Stimulated activated CD4-positive, alpha-beta T cell treated with anti-CD3 and anti-CD28 coated beads, Interleukin-4, amount 100 ng/mL, for 4 hours (primary cell): ENCODE measurements at places on chromosomes 7 and 10.

GRCh38 chr7:115216652-115217051, 294.8 kb downstream of the MDFIC start:
- no peak for DNase-seq

- no peak for DNase-seq
These were observed 15.1 kb upstream of the ATE1 start for GRCh38 chr10:121942749-121943416.

GRCh38 chr7:35802649-35803048, 1.8 kb downstream of the SEPTIN7 start:
- no peak for DNase-seq

DNA sequence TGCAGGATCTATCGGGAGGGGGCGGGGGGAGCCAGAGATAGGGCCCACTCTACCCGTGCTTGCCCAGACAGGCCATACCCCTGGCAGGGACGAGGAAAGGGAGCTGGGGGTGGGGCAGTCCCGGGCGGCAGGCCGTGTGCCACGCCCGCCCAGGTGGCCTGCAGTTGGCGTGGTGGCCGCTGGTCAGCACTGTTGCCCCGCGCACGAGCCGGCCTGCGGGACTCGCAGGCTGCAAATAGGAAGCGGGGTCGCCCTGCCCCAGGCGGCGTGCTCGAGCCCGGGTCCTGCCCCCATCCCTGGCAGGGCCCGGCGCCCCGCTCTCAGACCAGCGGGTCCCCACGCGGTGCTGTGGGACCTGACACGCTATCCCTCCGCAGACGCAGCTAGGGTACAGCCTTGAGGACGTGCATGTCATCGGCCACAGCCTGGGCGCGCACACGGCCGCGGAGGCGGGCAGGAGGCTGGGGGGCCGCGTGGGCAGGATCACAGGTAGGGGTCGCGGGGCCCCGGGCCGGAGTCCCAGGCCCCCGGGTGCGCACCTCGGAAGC, 6.7 kb downstream of the PNLIPRP2 start:
- DNase-seq: no peak

DNA sequence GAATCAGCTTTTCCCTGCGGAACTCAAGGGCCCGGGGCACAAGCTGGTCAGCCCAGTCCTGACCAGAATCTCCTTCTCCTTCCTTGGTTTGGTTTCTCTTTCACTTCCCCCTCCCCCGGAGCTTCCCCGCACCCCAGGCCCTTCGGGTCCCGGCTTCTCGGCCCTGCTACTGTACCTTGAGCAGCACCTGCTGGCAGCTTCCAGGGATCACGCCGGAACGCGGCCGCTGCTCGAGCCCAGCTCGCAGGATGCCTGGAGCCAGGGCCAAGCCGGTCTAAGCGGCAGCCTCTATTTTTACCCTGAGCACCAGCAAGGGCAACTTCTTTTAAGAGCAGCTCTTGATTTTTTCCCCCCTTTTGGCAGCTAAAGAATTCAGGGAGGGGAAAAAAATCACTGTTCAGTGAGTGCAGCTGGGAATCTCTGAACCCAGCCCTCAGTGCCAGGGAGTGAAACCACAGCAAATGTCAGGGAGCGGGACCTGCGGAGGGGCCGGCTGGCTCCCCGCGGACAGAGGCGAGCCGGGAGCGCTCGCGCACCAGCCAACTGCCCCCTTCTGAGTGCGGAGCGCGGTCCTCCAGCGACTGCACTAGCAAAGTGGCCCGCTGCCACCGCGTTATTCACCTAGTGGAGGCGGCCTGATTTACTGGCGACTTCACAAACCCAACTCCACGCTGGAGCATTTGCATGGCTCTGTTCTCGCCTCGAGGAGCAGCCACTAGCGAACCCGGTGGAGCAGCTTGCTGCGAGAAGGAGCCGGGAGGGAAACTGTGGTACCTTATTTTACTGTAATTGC, 2.4 kb upstream of the INHBA start:
- DNase-seq: peak; percentile 42

- DNase-seq: no peak
These were observed 941.2 kb downstream of the XPNPEP1 start for GRCh38 chr10:108982159-108982558.

DNA sequence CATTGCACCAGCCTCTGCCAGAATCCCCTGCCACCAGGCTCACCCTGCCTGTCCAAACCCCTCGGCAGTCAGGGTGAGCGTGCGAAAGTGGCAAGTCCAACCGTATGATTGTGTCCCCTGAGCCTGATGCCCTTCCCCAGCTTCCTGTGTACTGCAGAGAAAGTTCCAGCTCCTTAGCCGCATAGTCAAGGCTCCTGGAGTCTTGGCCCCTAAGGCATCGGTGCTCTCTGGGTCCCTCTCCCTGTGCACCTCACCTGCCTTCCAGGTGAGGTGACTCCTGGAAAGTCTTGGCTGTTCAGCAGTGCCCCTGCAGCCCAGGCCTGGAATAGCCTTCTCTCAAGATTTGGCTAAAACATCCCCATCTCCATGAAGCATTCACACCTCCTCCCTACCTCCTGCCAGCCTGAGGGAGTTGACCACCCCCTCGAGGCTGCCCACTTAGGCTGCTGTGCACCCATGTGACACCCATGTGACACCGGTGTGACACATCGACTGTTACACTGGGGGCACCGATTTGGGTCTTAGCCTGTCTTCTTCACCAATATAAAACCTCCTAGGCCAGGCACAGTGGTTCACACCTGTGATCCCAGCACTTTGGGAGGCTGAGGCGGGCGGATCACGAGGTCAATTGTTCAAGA, 56.1 kb upstream of the ELN start:
- DNase-seq: no peak

- peak; percentile 82 for DNase-seq
These were observed 1.1 kb downstream of the ARID5B start for GRCh38 chr10:61902445-61903220.

GRCh38 chr10:33150889-33151288, 183.6 kb downstream of the NRP1 start:
- no peak for DNase-seq

DNA sequence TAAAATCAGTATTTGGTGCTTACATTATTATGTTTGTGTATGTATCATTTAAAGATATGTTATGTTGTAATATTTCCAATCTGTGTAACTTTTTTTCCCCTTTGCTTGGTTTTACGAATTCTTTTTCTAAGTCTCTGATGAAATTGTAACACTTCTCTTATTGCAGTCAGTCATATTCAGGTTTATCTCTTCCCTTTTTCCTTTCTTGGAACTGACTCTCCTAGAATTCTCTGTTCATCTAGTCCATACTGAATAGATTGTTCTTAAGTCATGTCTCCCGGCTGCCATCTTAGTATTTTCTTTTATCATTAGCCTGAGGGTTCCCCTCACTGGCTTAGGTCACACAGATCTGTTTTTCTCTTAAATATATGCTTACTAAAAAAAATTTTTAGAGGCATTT, 44.6 kb downstream of the PHTF2 start:
- no peak for DNase-seq

DNA sequence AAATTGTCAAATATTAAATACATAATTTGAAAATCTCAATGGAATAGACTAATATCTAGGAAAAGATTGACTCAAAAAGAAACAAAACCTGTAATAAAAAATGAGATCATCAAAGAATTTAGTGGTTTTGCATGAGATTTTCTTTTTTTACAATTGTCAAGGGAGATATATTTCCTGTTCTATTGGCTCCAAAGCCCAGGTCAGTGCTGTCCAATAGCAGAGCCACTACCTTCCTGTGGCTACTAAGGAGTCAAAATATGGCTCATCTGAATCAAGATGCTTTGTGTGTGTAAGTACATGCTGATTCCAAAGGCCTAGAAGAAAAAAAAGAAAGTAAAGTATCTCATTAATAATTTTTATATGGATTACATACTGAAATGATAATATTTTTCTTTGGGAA, 191.9 kb downstream of the C7orf25 start:
- DNase-seq: no peak

- no peak for DNase-seq
These were observed 81.8 kb upstream of the SFMBT2 start for GRCh38 chr10:7492660-7493046.

DNA sequence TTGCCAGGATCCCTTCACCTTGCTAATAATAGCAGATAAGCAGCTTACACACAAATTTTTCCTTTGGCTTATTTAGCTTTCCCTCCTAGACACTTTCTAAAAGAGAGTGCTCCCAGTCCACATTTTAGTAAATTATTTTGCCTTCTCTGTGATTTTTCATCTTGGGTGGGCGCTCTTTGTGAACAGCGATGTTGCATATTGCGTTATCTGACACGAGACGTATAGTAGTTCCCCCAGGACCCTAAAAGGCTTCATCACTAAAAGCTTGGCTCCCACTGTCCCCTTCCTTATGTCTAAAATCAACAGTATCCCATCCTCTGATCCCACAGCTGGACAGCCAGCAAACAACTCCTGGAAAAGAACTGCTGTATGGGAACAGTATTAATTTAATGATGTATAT, 232.9 kb downstream of the DYNC1I1 start:
- no peak for DNase-seq

DNA sequence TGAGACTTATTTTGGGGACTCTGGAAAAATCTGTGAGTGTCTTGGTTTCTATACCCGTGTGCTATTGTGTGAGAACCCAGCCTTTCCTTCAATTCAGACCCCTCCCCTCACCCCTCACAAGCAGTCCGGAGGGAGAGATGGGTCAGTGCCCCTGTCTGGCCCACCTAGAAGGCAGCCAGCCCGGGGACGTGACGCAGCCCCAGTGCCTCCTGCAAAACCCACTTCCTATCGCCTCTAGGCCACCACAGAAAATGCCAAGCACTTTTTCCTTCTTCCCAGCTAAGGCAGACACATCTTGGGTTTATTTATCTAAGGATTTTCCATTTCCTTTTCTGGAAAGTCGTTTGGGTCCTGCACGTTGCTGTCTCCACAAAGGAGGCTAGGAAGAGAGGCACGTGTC, 11.6 kb upstream of the AQP1 start:
- no peak for DNase-seq

GRCh38 chr10:120948889-120949608, 97.9 kb downstream of the WDR11 start:
- DNase-seq: peak; percentile 67

DNA sequence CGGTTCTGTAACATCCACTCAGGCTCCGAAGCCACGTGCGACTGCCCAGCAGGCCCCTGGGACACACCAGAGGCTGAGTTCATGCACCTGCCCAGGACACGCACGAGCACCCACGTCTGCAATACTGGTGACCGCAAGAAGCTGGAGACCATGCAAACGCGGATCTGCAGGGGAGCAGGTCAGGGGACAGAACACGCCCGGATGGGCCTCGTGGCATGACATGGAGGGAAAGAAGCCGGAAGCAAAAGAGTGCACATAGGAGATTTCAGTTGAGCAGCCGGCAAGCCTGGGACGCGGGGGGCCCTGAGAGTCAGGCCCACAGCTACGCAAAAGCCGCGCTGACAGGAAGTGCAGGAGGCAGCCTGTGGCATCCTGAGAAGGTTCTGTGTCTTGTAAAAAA, 73.7 kb downstream of the FOXL3 start:
- DNase-seq: no peak

- DNase-seq: no peak
These were observed 19.0 kb upstream of the C10orf71 start for GRCh38 chr10:49280001-49280408.

- no peak for DNase-seq
These were observed 181.6 kb downstream of the NPSR1 start for GRCh38 chr7:34839645-34840044.

DNA sequence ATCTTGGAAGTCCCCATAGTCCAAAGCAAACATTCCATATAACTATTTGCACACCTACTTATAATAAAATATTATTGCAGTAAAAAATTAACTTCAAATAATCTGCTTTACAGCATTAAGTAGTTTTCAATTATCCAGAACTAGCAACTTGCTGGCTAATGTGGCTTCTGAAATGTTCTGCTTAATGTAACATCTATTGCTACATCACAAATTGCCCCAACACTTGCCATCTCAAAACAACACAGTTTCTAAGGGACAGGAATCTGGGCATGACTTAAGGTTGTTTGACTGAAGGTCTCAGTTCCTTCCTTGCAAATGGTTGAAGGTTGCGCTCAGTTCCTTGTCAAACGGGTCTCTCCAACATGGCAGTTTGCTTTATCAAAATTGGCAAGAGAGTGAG, 378.5 kb upstream of the SEMA3C start:
- no peak for DNase-seq

- no peak for DNase-seq
These were observed 31.5 kb upstream of the ARID5B start for GRCh38 chr10:61869774-61870525.

- DNase-seq: no peak
These were observed 8.4 kb downstream of the PRF1 start for GRCh38 chr10:70594161-70594560.

DNA sequence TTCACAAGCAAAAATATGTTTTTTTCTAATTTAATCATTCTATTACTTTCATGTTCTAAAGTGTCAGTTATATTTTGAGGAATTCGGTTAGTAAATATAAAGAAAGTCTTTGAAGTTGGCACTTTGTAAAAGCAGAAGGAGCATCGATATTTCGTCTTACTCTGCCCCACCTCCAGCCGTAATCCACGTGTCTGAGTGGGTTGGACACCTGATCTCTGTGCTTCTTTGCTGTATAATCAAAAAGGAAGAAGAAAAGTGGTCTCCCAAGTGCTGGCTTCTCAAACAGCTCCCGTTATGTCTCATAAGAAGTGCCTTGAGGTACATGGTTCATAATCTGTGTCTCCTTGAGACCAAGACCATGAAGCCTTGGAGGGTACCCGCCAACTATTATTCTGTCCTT, 19.8 kb downstream of the PRKAR2B start:
- no peak for DNase-seq

GRCh38 chr10:29648983-29649268, 14.2 kb upstream of the SVIL start:
- no peak for DNase-seq

- DNase-seq: no peak
These were observed 466.3 kb downstream of the SEMA3D start for GRCh38 chr7:84720456-84721097.

GRCh38 chr10:62735464-62736167, 68.9 kb upstream of the ADO start:
- DNase-seq: peak; percentile 58

- no peak for DNase-seq
These were observed 43.4 kb upstream of the CCDC7 start for GRCh38 chr10:32402499-32402898.

DNA sequence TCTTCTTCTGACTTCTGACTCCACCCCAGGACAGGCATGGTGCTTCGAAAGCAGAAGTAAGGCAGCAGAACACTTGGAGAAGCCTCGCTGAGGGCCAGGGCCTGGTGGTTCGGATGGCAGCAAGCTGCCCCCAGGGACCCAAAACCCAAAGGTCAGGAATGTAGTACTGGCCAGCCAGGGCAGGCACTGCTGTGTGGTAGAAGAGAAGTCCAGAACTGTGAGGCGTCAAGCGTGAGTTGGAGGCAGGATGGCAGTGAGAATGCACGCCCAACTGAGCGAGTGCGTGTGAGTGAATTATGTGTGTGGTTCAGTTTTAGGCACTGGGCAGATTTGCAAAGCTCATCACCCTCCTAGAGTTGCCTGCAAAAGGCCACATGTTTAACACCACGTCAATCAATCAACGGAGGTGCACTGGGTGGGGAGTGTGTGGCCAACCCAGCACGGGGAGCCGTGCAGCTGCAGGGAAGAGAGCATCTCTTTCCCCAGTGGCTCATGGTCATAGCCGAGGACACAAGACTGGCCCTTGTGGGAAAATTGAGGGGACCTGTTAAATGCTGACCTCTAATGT, 144.3 kb downstream of the KCNMA1 start:
- DNase-seq: no peak

GRCh38 chr7:138838166-138838565, 40.2 kb upstream of the ATP6V0A4 start:
- no peak for DNase-seq
